Caudate nucleus (tissue), 63 donors: ENCODE measurements at places on chromosomes 11 and 22.

- DNase-seq, result no peak
These were observed 816 bp upstream of the PHRF1 start for GRCh38 chr11:575313-575995.

GRCh38 chr11:103727262-103727661 is 309.2 kb upstream of the DDI1 start:
- DNase-seq, result no peak

DNA sequence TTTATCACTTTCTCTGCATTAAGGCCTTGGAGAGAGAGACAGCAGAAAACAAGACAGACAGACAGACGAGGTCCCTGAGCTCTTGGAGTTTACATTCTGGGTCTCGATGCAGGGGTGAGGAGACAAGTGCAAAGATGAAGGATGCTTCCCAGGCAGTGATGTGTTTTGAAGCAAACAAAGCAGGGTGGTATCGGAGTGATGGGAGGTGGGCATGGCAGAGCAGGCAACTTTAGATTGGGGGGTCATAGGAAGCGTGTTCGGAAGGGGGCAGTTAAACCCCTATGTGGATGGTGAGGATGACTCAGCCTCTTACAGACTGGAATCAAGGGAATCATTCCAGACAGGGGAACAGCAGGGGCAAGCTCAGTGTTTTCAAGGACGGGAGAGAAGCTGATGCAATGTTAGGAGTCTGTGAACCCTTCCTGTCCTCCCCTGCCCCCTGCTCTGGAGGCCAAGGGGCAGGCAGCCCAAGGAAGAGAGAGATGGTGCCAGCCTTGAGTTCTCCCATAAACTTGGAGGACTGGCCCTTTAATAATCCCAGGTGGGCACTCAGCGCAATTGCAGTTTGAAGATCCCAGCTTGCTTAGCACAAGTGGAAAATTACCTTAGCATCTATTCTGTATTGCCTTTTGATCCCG is 180.2 kb downstream of the CHST1 start:
- DNase-seq, result no peak

- DNase-seq, result no peak
These were observed 77.8 kb downstream of the MN1 start for GRCh38 chr22:27723708-27724107.
